HFF-Myc (cell line): ENCODE measurements at places on chromosomes 2 and 18.

GRCh38 chr2:218285604-218286003 lies 6.7 kb downstream of the TMBIM1 start:
- DNase-seq: no peak

GRCh38 chr2:189069855-189070619 lies 95.9 kb downstream of the COL3A1 start:
- DNase-seq: no peak

GRCh38 chr18:38868757-38869156 lies 1303.2 kb upstream of the CELF4 start:
- DNase-seq: no peak

DNA sequence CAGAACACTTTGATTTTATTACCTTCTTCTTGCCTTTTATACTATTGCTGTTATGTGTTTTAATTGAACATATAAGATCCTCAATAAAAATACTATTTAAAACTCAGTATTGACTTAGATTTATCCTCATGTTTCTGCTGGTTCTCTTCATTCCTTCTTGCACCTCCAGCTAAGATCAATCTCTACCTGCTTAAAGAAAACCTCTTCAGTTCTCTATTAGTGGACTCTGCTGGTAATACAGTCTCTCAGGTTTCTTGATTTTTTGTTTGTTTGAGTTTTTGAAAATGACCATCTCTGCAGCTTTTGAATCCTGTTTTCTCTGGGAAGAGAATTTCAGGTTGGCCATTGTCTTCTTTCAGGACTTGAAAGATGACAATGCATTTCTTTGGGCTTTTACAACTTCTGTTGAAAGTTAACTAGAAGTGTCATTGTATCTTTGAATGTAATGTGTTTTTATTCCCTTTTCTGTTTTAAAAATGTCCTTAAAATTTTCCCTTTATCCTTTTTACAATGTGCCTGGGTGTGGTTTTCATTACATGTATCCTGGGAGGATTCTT lies 29.8 kb upstream of the TMEM131 start:
- DNase-seq: no peak
